Endothelial cell (in vitro differentiated cells): ENCODE measurements at places on chromosomes 5 and 9. TPM values are rescaled to one million over a fixed set of nuclear protein-coding genes. Genes with fewer than 3 reads are reported as not detected.
A peak's percentile ranks its signal among the peaks of the same experiment; 100 is the strongest.

The GABRA1 gene
- not detected for total RNA-seq

The PRUNE2 gene
- 6.7 TPM for total RNA-seq

The PCDHGC3 gene
- 68.2 TPM for total RNA-seq

The AK3 gene
- 29.2 TPM for total RNA-seq

The SLC36A1 gene
- 4.8 TPM for total RNA-seq

The TJP2 gene
- 198 TPM for total RNA-seq

The FBXO38 gene
- total RNA-seq, result 50.0 TPM

The GPX8 gene
- 40.9 TPM for total RNA-seq

The ZCCHC7 gene
- 12.0 TPM for total RNA-seq

The BARX1 gene
- 0.51 TPM for total RNA-seq

The ECM2 gene
- not detected for total RNA-seq

The SLC4A9 gene
- total RNA-seq, result 0.23 TPM

The LRRC19 gene
- total RNA-seq, result not detected

The SPATA31D4 gene
- total RNA-seq, result not detected

The IL3 gene
- not detected for total RNA-seq

The THBS4 gene
- total RNA-seq, result 3.0 TPM

The FBP2 gene
- total RNA-seq, result 0.28 TPM

DNA sequence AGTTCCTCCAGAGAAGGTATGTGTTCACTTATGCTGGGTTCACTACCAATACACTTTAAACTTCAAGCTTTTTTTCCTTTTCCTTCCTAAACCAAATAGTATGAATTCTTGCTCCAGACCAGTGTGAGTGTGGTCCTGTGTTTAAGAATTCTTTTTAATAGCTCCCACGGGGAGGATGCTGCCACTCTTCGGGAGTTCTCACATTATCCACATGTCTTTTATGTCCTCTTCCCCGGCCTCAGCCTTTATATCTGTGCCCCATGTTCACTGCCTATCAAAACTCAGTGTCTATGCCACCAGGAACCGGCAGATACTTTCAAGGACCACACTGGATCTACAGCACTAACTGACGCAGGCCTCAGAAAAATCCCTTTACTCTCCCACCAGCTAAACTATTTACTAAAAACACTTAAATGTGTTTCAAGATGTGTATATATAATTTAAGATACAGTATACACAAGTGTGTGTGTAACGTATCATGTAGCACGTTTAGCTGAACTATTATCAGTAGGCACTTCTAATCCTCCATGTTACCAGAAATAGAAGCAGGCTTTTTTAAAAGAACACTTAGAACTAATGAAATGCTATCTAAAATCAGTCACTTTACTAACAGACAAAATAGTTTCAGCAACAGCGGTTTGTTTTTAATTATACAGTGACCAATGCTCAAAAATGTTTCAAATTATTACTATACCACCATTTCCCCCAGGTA, 88.0 kb downstream of the PLPP1 start:
- H3K27ac ChIP-seq, result no peak overlapping the region
- no peaks in the 10 kb centered on the region for H3K36me3 ChIP-seq
- H3K4me1 ChIP-seq, result no peaks in the 10 kb centered on the region

DNA sequence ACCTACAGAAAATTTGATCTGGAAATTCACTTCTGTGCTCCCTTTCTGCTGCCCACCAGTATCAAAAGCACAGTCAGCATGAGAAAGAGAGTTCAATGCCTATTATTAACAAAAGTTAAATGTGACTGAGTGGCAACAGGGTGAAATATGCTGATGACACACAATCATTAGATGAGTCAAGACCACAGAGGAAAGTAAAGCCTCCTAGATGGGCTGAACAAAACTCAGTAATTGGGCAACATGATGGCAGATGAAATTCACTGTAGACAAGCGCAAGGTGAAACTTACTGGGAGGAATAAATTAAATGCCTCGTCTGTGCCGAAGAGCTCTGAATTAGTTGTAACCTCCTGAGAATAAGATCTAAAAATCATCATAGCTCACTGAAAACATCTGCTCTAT, 752.8 kb downstream of the IRX1 start:
- no peak overlapping the region for H3K27ac ChIP-seq
- H3K4me3 ChIP-seq, result no peak overlapping the region
- DNase-seq, result no peak
- no peaks in the 10 kb centered on the region for H3K36me3 ChIP-seq
- peaks cover 4% of the 10 kb centered on the region for H3K27me3 ChIP-seq
- no peaks in the 10 kb centered on the region for H3K4me1 ChIP-seq

DNA sequence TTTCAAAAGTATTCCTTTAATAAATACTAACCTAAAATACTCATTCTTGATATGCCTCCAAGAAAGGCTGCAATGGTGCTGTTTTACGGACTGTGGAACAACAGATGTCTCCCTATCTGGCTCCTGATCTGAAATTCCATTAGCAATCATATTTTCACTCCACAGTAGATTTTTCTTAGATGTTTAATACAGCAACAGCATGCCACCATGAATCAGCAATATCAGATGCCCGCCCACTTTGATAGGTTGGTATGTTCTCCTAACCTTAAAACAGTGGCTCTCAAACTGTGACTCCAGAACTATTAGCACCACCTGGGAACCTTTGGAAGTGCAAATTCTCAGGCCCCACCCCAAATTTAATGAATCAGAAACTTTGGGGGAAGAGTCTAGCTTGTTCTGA, 110.2 kb downstream of the MLLT3 start:
- H3K27me3 ChIP-seq, result peaks cover 2% of the 10 kb centered on the region
- H3K4me3 ChIP-seq, result no peak overlapping the region
- no peak for DNase-seq
- no peak overlapping the region for H3K27ac ChIP-seq
- H3K36me3 ChIP-seq, result no peaks in the 10 kb centered on the region

DNA sequence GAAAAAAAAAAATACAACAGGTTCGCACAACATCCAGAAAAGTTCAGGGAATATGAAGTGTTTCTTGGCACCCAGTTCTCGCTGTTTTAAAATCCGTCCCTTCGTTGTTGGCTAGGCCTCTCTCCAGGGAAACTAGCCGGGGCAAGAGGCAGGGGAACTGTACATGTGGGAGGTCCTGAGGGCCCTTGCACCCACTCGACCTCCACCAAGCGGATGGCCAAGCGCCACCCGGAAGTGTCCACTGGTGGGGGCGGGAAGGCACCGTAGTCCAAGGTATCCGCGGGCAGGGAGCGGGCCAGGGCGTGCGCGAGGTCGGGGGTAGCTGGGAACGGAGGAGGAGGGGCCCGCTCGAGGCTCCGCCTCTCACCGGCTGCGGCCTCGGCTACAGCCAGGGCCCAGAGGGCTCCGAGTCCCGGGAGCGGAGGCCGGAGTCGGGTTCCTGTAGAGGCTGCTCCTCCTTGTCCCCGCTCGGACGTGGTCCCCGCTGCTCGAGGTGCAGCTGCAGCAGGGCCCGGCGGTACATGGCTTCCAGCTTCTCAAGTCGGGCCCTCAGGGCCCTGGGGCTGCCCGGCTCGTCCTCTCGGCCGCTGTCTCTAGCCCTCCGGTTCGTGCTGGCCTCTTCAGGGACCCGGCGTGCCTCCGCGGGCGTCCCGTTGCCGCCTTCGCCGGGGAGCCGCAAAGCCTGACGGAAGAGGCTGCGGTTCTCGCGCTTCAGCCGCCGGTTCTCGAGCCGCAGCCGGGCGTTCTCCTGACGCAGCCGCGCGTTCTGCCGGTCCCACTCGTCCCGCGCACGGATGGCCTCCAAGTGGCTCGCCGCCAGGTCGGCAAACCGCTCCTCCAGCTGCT, 720 bp downstream of the TUSC1 start:
- no peaks in the 10 kb centered on the region for H3K27me3 ChIP-seq
- H3K36me3 ChIP-seq, result no peaks in the 10 kb centered on the region
- peak; percentile 59 for DNase-seq
- peak overlapping the region; percentile 26 for H3K27ac ChIP-seq

DNA sequence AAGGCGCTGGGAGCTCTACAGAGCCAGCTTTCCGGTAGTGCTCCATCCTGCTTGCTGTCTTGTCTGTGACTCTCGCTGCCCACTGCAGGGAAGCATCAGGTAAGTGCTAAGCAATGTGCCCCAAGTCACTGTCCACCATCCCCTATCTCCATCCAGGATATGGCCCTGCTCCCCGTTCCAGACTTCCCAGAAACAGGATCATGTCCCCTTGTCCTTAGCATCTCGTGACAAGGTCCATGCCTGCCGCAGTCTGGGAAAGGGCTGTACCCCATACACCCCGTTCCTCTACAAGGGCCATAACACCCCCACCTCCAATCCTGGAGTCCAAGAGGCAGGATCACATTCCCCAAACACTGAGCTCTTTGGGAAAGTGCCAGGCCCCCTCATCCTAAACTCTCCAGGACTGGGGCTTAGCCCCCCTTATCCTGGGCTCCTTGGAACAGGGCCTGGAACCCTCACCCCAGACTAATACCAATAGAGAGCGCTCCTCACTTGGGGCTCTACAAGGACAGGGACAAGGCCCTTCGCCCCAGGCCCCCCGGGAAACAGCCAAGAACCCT, 566 bp downstream of the RPP25L start:
- peak overlapping the region; percentile 90 for H3K4me3 ChIP-seq
- peaks cover 15% of the 10 kb centered on the region for H3K36me3 ChIP-seq
- H3K27ac ChIP-seq, result peak overlapping the region; percentile 70
- H3K27me3 ChIP-seq, result peaks cover 9% of the 10 kb centered on the region
- DNase-seq, result no peak
- peaks cover 15% of the 10 kb centered on the region for H3K4me1 ChIP-seq

DNA sequence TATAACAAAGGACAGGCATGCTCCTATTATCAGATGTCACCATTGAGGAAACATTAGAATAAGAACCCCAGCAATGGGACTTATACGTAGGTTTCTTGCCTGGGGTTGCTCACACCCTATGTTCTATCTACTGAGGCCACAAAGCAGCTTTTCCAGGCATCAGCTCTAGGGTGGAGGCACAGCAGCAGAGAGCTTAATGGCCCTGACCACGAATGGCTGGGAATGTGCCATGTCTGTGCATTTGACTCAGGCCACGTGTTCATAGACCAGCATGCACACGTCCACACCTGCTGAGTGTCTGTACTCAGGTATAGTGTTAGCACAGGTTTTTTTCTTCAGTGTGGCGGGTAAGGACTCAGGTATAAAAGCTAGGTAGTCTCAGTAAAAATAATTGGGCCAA, 129.4 kb downstream of the AOPEP start:
- no peak overlapping the region for H3K4me3 ChIP-seq
- H3K27me3 ChIP-seq, result peaks cover 2% of the 10 kb centered on the region
- H3K27ac ChIP-seq, result no peak overlapping the region

GRCh38 chr9:38061326-38061977, 7.6 kb downstream of the SHB start:
- DNase-seq, result no peak
- H3K36me3 ChIP-seq, result no peaks in the 10 kb centered on the region
- H3K27ac ChIP-seq, result no peak overlapping the region
- H3K27me3 ChIP-seq, result peaks cover 4% of the 10 kb centered on the region
- H3K4me1 ChIP-seq, result peaks cover 67% of the 10 kb centered on the region

GRCh38 chr5:73957397-73958001, 331.5 kb downstream of the ARHGEF28 start:
- H3K36me3 ChIP-seq, result no peaks in the 10 kb centered on the region
- H3K4me3 ChIP-seq, result no peak overlapping the region
- peaks cover 2% of the 10 kb centered on the region for H3K27me3 ChIP-seq
- H3K4me1 ChIP-seq, result no peaks in the 10 kb centered on the region
- H3K27ac ChIP-seq, result no peak overlapping the region

- no peaks in the 10 kb centered on the region for H3K36me3 ChIP-seq
- H3K4me1 ChIP-seq, result peaks cover 9% of the 10 kb centered on the region
- no peak overlapping the region for H3K27ac ChIP-seq
- no peaks in the 10 kb centered on the region for H3K27me3 ChIP-seq
Observed at GRCh38 chr9:17453751-17454150, 125.1 kb upstream of the SH3GL2 start.

DNA sequence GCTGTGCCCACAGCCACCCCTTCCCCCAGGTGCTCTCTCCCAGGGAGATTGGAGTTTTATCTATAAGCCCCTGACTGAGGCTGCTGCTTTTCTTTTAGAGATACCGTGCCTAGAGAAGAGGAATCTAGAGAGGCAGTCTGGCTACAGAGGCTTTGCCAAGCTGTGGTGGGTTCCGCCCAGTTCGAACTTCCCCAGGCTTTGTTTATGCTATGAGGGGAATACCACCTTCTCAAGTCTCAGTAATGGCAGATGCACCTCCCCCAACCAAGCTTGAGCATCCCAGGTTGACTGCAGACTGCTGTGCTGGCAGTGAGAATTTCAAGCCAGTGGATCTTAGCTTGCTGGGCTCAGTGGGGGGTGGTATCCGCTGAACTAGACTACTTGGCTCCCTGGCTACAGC, 157.4 kb downstream of the CAAP1 start:
- H3K4me3 ChIP-seq, result no peak overlapping the region
- peaks cover 4% of the 10 kb centered on the region for H3K36me3 ChIP-seq
- H3K27ac ChIP-seq, result no peak overlapping the region
- peaks cover 2% of the 10 kb centered on the region for H3K27me3 ChIP-seq
- no peaks in the 10 kb centered on the region for H3K4me1 ChIP-seq

- no peaks in the 10 kb centered on the region for H3K27me3 ChIP-seq
- no peak overlapping the region for H3K27ac ChIP-seq
- no peaks in the 10 kb centered on the region for H3K36me3 ChIP-seq
Observed at GRCh38 chr5:40430101-40430710, 249.5 kb upstream of the PTGER4 start.

GRCh38 chr9:121839726-121840500, 188.5 kb downstream of the DAB2IP start:
- peaks cover 11% of the 10 kb centered on the region for H3K4me1 ChIP-seq
- no peak for DNase-seq
- H3K27ac ChIP-seq, result no peak overlapping the region
- peaks cover 6% of the 10 kb centered on the region for H3K36me3 ChIP-seq
- no peak overlapping the region for H3K4me3 ChIP-seq

GRCh38 chr9:5518171-5518936, 8.0 kb downstream of the PDCD1LG2 start:
- peaks cover 2% of the 10 kb centered on the region for H3K27me3 ChIP-seq
- no peak overlapping the region for H3K4me3 ChIP-seq
- H3K27ac ChIP-seq, result no peak overlapping the region
- no peak for DNase-seq
- peaks cover 3% of the 10 kb centered on the region for H3K4me1 ChIP-seq

DNA sequence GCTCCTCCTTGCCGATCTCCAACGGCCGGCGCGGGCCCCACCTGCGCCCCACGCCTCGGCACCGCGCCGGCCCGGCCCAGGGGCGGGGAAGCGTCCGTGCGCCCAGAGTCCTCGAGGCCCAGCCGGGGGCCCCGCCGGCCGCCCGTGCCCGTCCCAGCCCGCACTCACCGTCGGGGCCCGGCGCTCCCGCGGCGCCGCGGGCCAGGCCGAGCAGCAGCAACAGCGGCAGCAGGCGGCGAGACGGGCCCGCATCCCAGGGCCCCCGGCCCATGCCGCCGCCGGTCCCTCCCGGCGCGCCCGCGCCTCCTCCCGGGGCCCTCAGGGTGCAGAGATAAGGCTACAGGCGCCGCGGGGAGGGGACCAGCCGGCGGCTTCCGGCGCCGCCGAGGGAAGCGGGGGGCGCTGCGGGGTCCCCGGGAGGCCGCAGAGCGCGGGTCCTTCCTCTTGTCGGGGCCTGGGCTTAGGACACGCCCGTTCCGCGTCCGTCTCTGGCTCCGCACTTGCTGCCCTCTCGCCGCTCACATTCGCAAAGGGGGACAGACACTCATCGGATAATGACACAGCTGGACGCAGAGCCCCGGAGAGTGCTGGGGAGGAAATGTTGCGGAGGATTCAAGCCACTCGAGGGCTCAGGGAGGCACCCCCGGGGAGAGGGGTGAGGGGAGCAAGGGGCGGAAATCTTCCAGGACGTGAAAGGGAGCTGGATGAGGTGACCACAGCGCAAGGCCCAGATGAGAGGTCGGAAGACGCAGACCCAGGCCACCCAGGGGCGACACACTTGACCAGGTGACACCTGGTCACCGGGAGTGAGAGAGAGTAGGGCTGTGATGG, at the start of gene SUSD1:
Gene SUSD1, minus strand, starts transcription at position 333 of the 831 bp plus-strand sequence. Its CDS starts 62 bp downstream, at position 271.
- H3K36me3 ChIP-seq, result peaks cover 12% of the 10 kb centered on the region
- H3K4me3 ChIP-seq, result peak within 1 kb of the TSS; percentile 87
- peaks cover 16% of the 10 kb centered on the region for H3K27me3 ChIP-seq
- peaks cover 15% of the 10 kb centered on the region for H3K4me1 ChIP-seq
- peak within 1 kb of the TSS; percentile 18 for H3K27ac ChIP-seq
